Stimulated activated CD8-positive, alpha-beta memory T cell treated with anti-CD3 and anti-CD28 coated beads, Interleukin-7, amount 100 ng/mL, for 4 hours (primary cell): ENCODE measurements at places on chromosomes 5 and 9.

DNA sequence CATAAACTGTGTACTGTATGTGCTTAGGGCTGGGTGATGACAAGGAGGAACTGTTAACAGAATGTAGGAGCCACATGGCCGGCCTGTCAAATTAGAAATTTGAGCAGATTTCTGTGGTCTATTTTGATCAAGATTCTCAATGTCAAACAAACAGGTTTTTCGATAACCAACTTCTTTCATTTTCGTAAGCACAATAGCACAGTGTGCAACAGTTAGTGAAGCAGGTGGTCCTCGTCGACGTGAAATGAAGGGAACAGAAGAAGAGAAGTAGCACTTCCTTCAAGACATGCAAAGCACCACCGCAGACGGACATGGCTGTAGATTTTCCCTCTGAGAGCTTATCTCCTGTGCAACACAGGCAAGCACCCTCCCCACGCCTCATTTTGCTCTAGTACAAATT lies 252.1 kb downstream of the CRB2 start:
- DNase-seq: no peak

DNA sequence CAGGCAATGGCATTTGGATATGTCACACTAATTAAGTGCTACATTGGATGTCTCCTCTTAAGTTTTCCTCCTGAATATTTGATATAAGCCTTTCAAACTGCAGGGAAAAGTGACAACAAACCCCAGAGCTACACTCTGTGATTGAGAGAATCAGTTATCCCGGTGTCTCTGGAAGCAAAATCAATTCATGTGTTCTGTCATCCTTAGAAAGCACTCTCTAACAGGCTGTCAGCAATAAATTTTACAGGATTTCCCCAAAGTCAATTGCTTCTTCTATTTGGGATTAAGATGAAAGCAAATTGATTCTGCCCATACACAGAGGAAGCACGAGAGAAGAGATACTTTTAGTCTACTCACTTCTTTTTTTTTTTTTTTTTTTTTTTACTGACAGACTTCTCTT lies 332.4 kb downstream of the CDH18 start:
- no peak for DNase-seq

- no peak for DNase-seq
These were observed 62.2 kb downstream of the ADAMTS16 start for GRCh38 chr5:5202321-5202720.

GRCh38 chr5:81817980-81818379 lies 67.1 kb upstream of the SSBP2 start:
- no peak for DNase-seq

DNA sequence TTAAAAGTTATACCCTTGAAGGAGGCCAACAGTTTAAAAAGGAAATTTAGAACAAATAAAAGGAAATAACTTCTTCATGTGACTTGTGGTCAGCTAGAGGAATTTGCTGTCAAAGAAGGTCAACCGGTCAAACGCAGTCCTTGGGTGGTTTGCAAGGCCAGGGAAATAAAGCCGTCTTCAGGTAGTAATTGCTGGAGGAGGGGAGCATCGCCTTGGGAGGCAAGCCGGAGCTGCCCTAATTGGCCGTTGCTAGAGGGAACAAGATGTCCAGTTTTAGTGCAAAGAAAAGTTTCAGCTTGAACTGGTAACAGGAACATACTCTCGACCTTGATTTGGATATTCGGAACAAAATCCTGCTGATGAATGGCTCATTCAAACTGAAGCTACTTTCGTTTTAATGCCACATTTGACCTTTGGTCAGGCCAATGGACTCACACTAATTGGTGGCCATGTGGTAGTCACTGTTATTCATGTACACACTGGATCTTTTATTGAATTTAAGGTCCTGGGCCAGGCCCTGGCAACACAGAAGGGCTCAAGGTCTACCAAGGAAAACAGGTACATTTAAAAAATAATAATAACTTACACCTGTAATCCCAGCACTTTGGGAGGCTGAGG lies 47.0 kb upstream of the MYO10 start:
- DNase-seq: no peak

DNA sequence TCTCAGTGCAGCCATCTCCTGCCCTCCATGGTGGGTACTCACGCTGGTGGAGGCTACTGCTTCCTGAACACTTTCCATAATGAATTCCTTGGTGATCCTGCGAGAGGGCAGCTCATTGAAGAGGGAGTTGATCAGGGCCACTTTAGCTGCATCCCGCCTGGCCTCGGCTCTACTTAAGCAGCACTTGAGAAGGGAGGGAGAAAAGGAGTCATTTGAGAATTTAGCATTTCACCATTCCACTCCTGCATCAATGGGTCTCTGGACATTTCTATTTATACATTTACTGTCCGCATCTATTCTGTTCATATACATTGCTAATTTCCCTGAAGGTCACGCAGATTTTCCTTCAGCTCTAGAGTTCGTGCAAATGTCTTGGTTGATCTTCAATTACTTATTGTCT lies 35.1 kb downstream of the LIX1 start:
- no peak for DNase-seq

DNA sequence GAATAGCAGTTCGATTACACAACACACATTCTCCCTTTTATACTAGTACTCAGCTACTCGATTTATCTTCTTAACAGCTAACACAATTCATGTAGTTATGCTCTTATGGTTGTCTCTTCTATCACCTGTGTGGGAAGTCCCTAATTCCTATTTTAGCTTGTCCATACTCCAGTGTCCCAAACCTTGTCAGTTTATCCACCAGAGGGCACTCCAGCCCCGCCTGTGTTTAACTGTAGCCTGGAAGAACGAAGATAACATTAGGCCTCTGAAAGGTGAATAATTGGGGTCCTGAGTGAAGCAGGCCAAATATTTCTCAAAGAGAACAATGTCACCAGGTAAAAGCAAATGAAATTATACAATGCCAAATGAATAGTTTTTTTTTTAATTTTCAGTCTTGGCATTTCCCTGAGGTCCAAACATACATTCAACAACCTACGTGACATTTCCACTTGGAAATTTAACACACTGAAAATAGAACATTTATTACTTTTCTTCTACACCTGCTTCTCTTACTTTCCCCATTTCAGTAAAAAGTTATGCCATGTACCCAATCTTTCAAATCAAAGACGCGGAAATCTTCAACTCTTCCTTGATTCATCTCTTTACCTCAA lies 560.7 kb downstream of the HTR1A start:
- DNase-seq: no peak

DNA sequence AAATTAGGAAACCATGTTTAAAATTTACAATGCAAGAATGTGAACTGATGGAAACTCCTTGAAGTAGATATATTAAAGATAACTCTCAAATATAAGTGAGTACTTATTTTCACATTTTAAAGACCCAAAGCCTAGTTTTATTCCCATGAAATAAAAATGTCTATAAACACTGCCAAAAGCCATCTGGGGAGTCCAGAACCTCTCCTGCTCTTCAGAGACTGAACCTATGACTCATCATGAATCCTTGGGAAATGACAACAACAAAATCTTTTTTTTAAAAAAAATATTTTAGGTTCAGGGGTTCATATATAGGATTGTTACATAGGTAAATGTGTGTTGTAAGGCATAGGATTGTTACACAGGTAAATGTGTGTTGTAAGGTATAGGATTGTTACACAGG lies 33.8 kb upstream of the FYB1 start:
- DNase-seq: no peak

GRCh38 chr5:43540746-43541145 lies 16.1 kb downstream of the PAIP1 start:
- no peak for DNase-seq

DNA sequence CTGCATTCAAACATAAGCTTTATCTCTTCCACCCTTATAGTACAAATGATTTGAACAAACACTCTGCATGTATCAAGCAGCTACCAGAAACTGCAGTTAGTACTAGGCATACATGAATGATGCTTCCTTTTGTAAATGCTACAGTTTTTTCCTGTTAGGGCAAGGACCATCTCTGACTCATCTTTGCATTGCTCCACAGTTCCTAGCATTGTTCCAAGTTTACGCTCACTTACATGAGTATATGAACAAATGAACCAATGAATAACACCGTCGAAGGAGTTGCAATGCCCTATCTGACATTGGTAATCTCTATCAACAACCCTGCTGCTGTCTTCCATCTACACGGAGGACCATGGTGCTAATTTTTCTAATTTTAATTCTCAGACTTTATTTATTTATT lies 2.1 kb upstream of the ALDH7A1 start:
- DNase-seq: no peak

DNA sequence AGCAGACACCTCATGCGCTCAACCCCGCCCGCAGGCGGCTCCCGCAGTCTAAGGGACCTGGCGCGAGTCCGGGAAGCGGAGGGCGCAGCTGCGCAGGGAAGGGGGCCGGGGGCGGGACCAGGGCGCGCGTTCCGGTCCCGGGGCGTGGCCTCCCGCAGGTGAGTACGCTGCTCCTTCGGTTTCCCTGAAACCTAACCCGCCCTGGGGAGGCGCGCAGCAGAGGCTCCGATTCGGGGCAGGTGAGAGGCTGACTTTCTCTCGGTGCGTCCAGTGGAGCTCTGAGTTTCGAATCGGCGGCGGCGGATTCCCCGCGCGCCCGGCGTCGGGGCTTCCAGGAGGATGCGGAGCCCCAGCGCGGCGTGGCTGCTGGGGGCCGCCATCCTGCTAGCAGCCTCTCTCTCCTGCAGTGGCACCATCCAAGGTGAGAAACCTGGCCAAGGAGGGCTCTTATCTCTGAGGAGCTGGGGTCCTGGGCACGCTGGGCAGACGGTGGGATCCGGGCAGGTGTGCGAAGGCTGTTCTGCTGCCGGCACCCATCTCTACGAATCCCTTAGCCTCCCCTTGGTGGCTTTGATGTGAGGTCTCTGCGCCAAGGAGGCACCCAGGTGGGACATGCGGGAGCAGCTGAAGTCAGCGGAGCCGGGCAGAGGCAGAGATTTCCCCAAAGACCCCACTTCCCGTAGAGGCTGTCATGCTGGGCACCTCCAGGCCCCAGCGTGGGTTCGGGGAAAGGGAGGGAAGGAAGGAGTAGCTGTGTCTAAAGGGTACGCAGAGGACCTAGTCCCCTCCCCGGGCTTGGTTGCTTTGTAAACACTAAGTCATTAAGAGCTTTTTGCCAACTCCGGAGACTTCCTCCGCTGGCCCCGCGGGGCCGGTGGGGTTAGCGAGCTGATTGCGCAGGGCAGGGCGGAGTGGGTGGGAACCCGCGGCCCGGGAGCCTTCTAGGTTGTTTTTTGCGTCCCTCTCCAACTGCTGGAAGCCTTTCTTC lies at the start of gene F2RL1:
TSS of gene F2RL1 (plus strand) at position 187 of the 988 bp plus-strand sequence. CDS start at position 340, 153 bp downstream.
- DNase-seq: no peak

GRCh38 chr9:129750013-129750638 lies 2.7 kb downstream of the PTGES start:
- DNase-seq: no peak

DNA sequence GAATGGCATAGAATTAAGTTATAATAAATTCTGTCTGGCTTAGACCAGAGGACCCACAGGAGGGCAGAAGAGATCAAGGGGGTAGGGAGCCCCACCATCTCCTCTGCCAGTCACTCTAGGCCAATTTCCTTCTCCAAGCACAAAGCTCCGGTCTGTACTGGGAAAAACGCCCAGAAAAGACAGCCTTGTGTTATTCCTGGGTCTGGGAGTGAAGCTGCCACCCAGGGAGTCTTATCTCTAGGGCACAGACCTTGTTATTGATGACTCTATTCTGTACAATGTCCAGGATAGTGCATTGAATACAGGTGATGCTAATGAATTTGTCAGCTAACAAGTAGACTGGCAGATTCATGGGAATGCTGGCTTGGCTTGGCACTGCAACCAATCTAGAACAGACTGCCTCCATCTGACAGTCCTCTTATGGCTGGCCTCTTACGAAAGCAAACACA lies 60.7 kb downstream of the MED27 start:
- no peak for DNase-seq

DNA sequence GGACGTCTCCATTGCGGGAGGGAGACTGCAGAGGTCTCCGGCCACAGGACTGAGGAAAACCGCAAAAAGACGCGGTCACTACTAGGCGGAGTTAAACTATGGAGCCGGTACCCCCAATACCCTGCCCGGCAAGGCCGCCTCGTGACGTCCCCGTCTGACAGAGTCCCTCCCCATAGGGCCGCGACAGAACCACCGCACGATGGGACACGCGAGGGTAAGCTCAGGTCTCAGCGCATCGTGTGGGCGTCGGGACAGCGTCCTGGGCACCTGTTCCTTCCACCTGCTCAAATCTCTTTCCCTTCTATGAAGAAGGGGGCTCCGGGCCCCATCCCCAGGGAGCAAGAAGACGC lies 35.2 kb upstream of the GLDC start:
- peak; percentile 55 for DNase-seq

- no peak for DNase-seq
These were observed 50.0 kb downstream of the FCHO2 start for GRCh38 chr5:73005886-73006285.

DNA sequence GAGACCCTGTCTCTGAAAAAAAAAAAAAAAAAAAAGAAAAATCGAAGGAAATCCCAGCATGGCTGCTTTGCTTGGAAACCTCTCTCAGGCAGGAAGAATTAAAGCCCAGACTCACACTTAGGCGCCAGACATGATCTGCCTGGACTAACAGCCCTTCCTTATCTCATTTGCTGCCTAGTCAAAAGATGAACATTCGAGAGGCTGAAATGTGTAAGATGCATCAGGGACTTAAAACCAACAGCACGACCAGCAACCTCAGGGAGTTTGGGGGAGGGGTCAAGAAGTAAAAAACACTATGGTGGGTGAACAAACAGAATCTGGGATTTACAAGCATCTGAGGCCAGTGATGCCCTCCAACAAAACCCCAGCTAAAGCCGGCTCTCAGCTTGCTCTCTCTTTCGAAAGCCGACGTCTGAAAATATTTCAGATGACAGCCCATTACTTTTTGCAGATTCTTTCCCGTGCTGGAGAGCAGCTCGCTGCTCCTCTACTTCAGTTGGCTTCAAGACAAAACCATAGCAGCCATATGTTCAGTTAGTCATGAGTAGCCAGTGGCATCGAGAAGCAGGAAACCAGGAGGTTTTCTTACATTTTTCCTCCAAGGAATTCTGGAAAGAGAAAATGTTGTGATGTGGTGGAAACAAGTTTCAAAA lies 249.9 kb downstream of the MARCHF11 start:
- DNase-seq: no peak

GRCh38 chr5:135203019-135203418 lies 169.0 kb upstream of the PITX1 start:
- DNase-seq: no peak

DNA sequence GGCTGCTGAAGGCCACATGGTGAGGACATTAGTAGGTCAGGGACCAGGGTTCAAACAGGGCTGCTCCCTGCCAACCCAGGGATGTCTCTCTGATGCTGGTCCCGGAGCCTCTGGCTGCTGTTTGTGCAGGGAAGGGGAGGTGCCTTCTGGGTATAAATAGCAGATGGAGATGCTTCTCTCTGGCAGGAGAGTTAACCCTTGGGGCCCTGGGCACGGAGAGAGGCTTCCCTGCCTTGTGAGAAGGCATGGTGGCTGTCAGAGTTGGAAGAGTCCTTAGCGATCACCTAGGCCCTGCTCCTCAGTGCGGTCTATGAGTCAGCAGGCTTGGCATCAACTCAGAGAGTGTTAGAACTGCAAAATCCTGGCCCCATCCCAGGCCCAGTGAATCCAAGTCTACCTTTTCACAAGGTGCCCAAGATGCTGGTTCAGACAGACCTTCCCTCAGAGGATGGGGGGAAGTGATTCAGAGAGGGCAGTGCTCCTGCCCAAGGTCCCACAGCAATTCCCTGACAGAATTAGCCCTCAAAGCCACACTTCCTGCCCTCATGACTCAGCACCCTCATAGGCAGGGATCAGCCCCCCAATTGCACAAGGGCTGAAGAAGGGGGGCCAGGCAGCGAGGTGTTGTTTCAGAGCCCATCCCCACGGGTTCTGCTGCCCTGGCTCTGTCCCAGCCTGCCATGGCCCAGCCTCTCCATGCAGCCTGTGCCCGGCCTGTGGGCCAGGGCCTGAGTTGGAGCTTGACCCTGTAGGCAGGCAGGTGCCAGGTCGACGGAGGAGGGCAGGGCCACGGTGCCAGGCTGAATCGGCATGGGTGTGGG lies 25.6 kb downstream of the CAMK2A start:
- no peak for DNase-seq
